ENCODE measurements at places on chromosomes 11 and 22.

GRCh38 chr11:102201776-102202175 is 91.5 kb downstream of the YAP1 start:
- no peak for DNase-seq

- DNase-seq = no peak
Measured at GRCh38 chr11:33982661-33983060, 68.9 kb upstream of the CAPRIN1 start.

DNA sequence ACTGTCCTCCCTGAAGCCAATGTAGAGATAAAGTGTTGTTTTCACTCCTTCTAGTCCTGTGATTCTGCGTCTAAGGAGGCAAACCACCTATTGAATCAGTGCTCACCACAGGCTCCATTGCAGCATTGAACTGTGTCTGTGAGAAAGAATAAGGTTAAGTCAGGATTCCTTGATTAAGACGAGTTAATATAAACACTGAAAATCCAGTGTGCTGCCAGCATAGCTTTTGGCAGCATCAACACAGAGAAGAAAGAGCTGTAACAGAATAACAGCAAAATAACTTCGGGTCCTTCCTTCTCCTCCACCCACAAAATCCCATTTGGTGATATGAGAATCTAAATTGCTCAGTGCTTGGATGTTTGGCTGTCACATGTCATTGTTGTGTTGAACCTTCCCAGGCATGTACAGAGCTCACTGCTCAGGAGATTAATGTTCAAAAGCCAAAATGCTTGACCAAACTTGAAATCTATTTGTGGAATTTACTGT is 185.2 kb upstream of the DDI1 start:
- DNase-seq = no peak

DNA sequence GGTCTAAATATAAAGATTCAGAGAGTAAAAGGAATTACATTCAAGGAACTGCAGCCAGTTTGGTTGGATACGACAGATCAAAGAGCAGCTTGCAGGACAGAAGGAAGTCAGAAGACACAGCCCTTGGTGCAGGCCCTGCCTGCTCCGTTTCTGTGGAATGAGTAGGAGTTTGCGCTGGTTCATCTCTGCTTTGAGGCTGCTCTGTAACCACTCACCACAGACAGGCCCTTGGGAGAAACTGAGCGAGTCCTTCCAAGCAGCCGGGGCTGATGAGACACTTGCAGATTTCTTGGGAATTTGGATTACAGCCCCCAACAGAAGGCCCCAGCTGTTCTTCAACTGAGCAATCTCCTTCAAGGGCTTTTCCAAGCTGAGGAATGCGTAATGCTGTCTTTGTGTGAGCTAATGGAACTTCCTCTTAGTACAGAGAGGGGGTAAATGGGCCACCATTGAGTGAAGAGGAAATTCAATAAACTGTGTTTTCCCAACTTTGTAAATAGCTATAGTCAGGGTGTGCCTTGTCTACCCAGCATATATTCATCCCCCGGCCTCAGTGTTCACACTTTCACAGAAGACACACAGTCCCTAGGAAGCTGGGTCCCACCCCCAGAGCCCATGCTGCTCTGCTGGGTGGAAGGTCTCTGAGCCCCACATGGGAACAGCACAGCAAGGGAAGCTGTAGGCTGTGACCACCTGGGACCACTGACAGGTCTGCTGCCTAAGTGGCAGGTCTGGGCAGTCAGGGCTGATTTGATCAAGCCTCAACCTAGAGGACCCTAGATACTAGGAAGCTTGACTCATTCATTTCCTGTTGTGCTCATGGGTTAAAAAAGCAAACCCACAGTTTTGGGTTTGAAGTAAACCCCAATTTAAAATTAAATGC is 16.6 kb downstream of the IL10RA start:
- no peak for DNase-seq

DNA sequence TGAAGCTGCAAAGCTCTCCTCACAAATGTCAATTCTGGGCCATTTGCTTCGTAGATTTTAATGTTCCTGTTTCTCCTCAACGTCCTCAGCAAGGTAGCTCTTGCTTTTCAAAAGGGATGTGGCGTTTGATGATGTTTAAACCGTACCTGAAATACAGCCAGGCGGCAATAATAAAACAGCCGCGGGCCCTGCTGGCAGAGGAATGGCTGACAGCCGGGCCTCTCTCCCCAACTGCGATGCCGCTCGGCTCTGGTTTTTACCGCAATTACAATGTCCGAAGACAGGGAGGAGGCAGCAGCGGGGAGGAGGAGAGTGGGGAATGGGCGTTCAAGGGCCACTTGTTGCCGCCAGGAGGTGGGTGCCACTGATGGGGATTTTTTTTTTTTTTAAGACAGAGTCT is 27.5 kb downstream of the MACROD1 start:
- no peak for DNase-seq

DNA sequence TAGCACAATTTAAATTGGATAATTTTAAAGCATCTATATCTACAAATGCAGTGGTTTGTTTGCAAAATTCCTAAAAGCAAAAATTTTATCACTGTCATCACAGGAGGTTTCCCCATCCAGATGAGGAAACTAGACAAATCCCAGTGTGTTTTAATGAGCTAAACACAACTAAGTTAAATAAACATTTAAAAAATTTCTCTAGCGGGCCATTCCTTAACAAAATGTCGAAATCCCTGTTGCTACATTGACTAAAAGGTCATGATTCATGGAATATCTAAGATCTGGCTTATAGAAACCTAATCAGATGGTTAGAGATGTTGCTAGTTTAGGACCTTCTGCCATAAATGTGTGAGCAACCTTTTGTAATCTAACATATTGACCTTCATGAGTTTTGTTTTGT is 107.3 kb upstream of the BDNF start:
- DNase-seq = no peak

DNA sequence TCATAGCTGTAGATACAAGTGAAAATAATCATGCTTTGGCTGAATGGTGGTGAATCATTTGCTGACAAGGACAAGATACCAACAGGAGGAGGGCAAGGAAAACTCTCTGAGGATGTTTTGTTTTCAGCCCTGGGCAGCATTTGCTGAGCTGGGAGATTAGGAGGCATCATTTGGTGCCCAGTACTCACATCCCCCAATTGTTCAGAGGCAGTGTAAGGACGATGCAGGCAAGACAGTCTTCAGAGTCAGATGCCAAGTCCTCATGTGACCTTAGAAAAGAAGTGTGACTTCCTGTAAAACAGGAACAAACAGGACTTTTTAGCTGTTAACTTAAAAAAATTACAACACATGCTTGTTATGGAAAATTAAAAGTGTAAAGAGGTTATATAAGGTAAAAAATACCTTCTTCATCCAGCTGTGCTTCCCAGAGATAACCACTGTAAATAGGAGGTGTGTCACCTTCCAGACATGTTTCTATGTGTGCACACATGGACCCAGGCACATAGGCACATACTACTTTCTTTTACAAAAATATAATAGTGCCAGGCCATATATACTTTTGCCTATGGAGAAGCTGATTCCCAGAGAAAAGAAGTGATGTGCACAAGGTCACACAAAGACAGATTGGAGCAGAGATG is 18.0 kb downstream of the CNTF start:
- no peak for DNase-seq

DNA sequence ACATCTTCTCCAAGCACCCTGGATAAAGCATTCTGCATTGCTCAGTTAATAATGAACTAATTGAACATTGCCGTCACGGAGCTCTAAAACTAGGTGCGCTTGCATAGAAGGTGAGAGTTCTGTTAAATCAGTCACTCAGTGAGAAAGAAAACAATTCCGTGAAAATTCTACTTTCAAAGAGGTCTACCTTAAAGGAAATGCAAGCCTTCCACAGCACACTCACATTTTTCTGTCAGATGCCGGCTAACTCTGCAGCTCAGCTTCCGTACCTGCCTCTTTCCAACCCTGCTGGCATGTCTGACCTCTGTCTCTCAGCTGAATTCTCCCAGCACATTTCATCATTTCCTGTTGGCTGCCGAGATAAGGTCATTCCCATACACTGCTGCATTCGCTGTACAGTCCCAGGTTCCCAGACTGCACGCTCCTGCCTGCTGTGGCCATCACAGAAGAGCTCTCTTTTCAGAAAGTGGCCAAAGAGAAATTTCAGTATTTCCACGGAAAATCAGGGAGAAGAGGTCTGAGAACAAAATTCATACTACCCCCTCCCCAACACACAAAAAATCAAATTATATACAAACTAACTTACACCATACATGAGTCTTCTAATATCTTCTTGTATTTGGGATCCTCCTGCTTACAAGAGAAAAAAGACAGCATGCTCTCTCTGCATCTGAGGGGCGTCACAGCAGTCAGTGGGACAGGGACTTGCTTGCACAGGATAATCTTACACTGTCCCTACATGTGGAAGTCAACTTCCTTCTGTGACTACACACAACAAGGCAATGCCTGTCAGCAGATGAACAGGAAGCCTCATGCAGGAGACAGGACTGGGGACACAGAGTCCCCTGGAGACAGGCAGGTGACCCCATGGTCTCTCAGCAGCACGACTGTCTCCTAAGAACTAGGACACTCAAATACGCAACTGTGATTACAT is 55.1 kb downstream of the PACSIN2 start:
- DNase-seq = no peak

GRCh38 chr11:78254268-78254667 is 65.5 kb downstream of the USP35 start:
- no peak for DNase-seq

DNA sequence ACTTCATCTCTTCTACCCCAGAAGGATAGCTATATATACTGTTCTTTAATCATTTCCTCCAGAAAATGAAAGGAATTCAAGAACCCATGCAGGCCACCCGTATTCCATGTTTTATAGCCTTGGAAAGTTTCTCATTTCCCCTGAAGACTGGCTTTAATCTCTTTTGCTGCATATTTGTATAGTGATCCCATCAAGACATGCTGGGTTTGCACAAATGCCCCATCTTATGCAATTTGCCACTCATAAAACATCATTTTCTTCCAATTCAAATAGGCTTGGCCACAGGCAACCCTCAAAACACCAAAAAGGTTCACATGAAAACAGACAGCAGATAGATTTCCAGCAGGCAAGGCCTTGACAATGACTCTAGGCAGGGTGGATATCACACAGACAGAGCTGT is 28.3 kb upstream of the APOA1 start:
- no peak for DNase-seq

DNA sequence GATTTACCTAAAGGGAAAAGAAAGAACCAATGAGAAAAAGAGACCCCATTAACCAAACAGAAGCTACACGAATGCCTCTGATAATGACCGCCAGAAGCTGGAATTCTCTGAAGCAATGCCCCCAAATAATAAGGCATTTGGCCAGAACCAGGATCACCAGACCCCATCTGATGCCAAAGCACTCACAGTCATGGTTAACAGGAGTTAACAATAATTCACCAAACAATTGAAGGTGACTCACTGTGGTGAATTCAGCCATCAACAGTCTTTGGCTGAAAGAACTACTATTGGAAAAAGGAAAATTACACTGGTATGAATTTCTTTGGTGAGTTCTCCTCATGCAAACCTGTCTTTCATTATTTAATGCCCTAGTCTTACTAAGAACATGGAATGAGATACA is 21.9 kb upstream of the NFRKB start:
- no peak for DNase-seq

GRCh38 chr11:59669611-59670009 is 773 bp upstream of the PATL1 start:
- DNase-seq = no peak

DNA sequence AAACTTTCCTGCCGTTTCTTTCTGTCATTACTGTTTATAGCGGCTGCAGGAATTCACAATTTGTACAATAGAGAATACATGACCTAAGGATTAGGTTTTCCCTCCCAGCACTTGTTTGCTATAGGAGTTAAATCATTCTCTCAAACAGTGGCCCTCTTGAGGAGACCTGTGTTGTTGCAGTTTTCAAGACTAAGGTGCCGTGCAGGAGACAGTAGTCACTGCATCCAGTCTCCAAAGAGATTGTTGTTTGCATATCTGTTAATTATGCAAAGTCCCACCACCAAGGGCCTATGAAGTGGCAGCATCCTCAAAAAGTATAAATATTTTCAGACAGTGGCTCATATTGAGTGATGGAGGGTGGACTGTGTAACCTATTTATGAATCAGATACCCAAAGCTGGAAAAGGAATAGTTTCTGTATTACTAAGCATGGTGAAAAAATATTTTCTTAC is 2.3 kb downstream of the PRSS23 start:
- no peak for DNase-seq

DNA sequence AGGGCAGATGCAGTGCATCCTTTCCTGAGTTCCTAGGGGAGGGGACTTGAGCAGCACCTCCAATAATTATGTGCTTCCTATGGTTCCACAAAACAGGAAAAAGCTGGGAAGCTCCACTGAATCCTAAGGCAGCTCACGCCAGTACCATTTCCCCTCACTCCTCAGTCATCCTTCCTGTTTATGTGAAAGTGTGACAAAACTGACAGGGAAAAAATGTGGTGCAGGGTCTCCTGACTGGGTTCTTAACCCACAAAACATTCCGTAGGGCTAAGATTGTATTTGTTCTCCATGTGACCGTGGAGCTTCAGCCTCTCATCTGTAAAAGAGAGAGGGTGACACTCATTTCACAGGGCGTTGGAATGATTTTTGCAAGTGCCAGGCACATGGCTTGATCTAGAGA is 12.2 kb upstream of the LYVE1 start:
- no peak for DNase-seq

- DNase-seq = no peak
Measured at GRCh38 chr11:130209128-130209932, 49.7 kb downstream of the ST14 start.

GRCh38 chr11:86464509-86465221 is 90.0 kb downstream of the CCDC81 start:
- no peak for DNase-seq

DNA sequence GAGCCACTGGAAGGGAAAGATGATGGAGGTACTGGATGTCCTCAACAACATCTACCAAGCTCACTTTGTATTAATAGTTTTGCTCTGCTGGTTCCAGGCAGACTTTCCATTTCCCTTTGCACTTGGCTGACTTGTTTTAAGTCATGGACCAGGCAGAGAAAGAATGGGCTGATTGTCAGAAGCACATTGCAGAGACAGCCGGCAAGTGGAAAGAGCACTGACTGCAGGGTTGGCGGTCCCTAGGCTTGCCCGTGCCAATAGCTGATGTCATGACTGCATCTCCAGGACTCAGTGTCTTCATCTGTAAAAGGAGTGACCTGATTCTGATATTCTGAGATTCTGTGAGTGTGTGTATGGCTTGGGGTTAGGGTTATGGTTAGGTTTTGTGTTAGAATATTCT is 20.9 kb upstream of the NNMT start:
- DNase-seq = no peak

- DNase-seq = no peak
Measured at GRCh38 chr11:121539000-121539399, 86.2 kb upstream of the SORL1-AS1 start.

DNA sequence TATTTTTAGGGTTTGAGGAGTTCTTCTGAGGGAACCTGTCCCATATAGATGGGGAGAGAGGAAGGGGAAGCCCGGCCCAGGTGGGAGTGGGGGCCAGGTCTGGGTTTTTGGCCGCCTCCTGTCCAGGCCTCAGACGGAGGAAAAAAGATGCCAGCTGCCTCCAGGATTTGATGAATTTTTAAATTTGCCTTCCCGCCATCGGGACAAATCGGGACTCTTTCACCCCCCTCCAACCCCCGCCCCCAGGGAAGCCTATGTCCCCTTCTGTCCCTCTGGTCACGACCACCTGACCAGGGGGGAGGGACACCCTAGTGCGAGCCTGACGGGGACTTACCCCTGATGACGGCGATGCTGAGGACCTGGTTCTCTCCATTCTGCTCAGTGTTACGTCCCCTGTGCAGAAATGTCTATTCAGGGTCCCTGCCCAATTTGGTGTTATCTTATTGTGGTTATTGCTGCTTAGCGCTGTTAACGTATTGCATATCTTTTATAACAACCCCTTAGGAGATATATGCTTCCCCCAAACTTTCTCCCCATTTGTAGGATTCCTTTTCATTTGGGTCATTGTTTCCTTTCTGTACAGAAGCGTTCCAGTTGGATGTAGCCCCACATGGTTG is 115.9 kb upstream of the GRK3 start:
- no peak for DNase-seq

Data from cortex of kidney (tissue), 1 donor.